Activated CD4-positive, alpha-beta T cell treated with anti-CD3 and anti-CD28 coated beads, Interleukin-2, amount 10 ng/mL, durations not matched to agents 7 days and 5 days (primary cell): ENCODE measurements at places on chromosomes 12 and 14. TPM values are rescaled to one million over a fixed set of nuclear protein-coding genes. Genes with fewer than 3 reads are reported as not detected.

The CFAP251 gene
- 0.52 TPM for total RNA-seq

The LRRC74A gene
- total RNA-seq = not detected

The IRAK3 gene
- total RNA-seq = 0.89 TPM

The ZFHX2 gene
- 1.1 TPM for total RNA-seq

The EFS gene
- not detected for total RNA-seq

The TMPRSS12 gene
- total RNA-seq = not detected

The MYF6 gene
- total RNA-seq = not detected

DNA sequence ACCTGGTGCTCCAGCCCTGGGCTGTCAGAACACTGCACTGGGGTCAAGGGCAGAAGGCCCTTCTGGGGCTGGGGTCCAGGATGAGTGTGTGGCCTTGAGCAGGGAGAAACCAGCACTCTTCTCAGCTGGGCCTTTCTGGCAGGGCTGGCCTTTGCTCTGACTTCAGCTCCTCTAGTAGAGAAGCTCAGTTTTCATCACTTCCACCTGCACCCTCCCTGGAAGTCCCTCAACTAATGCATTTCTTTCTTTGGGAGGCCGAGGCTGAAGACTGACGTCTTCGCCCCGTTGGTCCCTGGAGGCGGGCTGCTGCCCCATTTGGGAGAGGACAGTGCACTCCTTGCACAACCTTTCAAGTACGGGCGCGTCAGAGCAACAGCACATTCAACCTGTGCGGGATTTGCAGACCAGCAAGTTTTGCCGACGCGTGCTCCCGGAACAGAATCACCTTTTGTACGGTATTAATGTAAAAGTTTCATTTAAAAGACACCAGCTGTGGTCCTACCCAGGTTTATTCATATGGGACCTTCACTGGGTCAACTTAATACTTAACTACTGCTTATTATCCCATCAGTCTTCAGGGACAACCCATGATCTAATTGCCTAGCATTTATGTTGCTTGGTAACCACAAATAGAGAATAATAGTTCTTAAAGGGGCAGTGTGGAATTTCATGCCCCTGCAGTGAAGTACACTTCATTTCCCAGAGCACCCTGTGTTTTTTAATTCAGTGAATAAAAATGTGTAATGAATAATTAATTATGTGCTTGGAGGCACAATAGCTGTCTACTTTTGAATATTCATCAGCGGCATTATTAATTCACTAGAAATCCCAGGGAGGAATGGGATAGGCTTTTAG lies 134.8 kb upstream of the VRK1 start:
- DNase-seq = no peak

GRCh38 chr12:44839785-44840184 lies 36.3 kb downstream of the NELL2 start:
- DNase-seq = no peak

GRCh38 chr12:102756530-102756929 lies 160.5 kb downstream of the PAH start:
- no peak for DNase-seq

DNA sequence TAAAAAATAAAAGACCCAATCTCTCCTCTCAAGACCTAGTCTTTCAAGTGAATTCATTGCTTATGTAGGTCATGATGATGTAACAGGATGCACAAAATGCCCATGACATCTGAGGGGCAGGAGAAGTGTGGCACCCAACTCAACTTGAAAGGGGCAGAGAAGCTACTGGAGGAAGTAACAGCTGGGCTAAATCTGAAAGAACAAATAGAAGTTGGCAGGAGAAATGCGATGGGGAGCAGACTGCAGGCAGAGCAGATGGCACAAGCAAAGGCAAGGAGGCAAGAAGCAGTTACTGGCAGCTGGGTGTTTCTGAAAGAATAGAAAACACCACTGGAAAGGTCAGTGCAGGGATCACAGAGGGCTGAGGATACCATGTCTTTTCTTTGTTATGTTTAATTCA lies 14.6 kb downstream of the SLC38A4 start:
- no peak for DNase-seq

DNA sequence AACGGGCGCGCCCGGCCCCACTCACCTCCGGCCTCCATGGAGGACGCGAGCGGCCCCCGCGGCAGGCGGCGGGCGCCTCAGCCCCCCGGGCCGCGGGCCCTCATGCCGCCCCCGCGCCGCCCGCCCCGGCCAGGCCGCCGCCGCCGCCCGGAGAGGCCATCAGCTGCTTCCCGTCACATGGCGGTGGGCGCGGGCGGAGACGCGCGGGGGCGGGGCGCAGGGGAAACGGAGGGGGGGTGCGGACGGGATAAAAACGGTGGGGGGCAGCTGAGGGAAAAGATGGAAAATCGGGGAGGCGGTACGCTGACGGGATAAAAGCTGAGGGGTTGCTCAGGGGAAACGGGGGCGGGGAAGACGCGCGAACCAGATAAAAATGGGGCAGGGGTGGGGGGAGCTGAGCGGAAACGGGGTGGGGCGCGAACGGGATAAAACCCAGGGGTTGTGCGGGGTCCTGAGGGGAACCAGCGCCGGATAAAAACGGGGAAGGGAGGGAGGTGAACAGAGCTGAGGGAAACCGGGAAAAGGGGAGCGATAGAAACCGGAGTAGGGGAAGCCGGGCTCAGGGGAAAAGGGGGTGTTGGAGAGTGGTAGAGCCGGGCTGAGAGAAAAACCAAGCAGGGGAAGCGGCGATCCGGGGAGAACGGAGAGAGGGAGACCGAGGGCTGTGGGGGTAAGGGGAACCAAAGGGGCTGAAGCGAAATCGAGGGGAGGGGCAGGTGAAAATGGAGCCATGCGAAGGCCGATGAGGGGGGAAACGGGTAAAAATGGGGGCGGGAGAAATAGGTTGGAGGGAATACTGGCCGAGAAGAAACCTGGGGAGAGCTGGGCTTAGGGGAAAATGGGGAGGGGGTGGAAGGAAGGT lies at the start of gene WSB2:
Gene WSB2, minus strand, starts transcription at position 169 of the 862 bp plus-strand sequence. Its CDS starts 131 bp downstream, at position 38.
- peak; percentile 61 for DNase-seq

- DNase-seq = no peak
These were observed 469.8 kb downstream of the BCAT1 start for GRCh38 chr12:24479131-24479530.

GRCh38 chr12:51866324-51866723 lies 17.8 kb upstream of the FIGNL2 start:
- no peak for DNase-seq

DNA sequence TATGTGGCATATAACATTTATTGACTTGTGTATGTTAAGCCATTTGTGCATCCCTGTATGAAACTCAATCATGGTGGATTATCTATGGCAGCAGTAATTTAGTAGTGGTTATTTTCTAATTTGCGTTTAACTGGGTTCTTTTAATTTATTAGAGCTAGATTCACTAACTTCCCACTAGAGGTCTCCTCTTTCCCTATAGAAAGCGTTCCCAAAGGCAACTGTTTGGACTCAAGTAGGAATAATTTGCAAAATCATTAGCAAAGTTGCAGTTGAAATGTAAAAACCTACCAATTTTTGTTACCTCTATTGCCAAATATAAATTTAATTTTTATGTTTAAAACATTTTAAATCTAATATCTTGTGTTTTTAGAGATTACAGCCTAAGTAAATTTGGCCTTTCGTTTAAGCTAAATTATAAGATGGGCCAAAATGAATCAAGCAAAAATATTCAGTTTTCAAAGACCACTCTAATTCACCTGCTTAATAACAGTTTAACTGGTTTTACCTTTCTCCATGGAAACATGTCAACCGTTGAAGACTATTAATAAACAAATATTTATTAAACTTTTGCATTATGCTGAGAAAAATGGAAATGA lies 6.0 kb downstream of the DMAC2L start:
- no peak for DNase-seq

DNA sequence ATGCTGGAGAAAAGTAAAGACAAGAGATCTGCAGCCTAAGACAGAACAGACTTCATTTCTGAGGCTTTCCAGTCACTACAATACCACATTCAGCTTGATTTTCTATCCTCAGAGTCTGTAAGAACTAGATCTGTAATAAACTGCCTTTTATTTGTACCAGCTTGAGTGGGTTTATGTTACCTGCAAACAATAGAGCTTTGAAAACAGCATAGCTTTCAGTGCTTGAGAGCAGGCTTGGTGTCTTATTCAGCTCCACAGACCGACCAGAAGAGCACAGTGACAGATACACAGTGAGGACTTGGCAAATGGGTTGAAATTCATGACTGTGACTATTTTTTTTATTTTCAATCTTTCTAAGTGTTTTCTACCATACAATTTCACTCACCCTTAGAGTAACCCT lies 207.8 kb upstream of the OTX2 start:
- no peak for DNase-seq

DNA sequence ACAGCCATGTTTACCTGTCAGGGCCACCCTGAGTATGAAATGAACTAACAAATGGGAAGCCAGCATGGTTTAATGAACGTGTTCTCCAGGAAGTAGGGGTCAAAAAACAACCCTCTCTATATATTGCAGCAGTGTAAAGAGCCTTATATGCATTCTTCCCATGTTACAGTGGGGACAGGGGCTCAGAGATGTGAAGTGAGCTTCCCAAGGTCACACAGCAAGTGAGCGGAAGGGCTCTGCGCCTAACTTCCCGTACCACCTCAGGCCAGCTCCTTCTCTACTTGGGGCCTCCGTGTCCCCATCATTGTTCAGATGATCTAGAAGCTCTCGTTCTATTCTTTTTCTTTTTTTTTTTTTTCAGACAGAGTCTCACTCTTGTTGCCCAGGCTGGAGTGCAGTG lies 105.1 kb upstream of the MAP1LC3B2 start:
- DNase-seq = no peak

DNA sequence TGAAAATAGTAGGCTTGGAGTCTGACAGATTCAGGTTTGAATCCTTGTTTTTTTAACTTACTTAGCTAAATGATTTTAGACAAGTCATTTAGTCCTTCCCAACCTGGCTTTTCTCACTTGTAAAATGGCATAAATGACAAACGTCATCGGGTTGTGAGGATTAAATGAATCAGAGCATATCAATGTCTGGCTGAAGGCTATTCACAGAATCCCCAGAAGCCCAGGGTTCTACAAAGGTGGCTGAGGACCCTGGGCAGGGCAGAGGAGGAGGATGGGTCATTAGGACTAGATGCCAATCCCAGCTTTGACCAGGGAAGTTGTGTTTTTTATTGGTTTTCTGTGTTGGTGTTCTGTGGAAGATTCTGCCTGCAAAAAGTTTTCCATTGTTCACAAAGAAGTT lies 7.6 kb upstream of the PTPRB start:
- no peak for DNase-seq

GRCh38 chr14:93959239-93960107 lies 16.9 kb downstream of the ASB2 start:
- DNase-seq = peak; percentile 93

DNA sequence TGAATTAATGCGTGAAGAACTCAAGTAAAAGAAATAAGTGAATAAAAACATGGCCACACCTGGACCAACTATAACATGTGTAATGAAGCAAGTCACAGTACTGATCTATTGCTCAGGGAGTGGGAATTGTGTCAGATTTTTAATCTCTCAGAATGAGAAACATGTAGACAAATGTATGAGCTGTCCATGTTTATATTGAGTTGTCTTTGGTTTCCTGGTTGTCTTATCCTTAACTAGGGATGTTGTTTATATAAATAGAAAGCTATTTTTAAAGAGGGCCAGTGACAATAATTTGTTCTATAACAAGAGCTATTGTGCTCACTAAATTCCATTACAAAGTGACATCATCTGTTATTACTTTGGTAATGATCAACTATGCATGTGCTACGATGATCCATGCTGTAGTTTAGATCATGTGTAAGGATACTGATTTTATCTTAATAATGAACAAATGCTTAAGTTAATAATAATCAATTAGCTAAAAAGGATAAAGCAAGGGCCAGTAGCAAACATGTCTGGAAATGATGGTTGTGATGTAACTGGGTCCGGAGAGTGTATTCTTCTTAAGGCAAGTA lies 91.3 kb upstream of the RTL1 start:
- DNase-seq = no peak

- no peak for DNase-seq
These were observed 124.5 kb downstream of the NCOR2 start for GRCh38 chr12:124442772-124443445.

DNA sequence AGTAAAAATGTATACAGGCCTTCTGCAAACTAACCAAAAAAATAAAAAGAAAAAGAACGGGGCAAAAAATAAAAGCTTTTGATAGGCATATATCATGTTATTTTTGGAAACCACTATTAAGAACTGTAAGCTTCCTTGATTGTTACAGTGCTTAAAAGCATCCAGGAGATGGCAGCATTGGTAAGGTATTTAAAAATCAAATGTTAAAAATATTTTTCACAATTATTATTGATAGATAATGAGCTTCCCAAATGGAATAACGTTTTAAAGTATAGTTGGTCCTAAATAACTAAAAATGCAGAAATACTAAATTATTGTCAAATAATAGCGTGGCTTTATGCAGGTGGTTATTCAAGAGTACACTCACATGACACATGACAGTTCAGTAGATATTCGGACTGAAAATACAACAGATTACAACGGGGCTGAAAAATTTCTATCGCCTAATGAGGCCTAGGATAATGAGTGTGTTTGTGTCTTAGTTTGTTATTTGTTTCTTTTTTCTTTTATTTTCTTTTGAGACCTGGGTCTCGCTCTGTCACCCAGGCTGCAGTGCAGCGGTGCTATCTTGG lies 127.2 kb upstream of the ATF7IP start:
- peak; percentile 17 for DNase-seq

- DNase-seq = no peak
These were observed 381.7 kb upstream of the CCDC196 start for GRCh38 chr14:66104486-66104885.

DNA sequence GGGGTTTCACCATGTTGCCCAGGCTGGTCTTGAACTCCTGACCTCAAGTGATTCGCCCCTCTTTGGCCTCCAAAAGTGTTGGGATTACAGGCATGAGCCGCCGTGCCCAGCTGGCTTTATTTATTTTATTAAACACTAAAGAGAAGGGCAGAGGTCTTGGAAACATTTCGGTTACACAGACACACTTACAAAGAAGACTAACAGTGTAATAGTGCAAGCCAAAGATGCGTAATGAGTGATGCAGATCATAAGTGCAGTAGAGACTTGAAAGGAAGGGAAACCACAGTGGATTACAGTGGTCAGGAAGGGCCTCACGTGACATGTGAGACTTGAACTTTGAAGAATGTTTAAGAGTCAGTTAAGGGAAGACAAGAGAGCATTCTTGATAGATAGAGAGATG lies 33.9 kb upstream of the CDK17 start:
- peak; percentile 87 for DNase-seq

DNA sequence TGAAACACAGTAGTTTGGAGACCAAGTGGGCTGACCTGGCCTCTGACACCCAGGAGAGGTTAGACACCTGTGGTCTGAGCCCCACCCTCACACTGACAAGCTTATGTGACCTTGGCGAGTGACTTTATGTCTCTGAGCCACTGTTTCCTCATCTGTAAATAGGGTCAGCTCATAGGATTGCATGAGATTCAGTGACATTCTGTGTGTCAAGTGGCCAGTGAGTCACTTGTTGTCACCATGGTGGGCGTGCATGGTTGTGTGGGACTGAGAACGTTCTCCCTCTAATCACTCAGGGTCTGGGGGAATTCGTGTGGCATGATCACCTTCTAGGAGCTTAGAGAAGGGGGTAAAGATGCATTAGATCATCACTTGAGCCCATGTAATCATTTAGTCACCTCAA lies 146.4 kb downstream of the PHETA1 start:
- no peak for DNase-seq

DNA sequence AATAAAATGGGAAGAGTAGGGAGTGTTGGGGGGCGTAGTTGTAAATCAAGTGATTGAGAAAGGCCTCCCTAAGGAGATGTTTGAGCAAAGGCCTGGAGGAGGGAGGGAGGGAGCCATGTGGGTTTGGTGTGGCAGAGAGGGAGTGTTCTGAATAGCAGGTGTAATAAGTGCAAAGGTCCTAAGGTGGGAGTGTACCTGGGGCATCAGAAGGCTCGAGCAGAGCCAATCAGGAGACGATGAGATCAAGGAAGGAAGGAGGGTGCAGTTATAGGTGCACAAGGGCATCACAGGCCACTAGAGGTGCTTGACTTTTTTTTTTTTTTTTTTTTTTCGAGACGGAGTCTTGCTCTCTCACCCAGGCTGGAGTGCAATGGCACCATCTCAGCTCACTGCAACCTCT lies 77.9 kb upstream of the PLXNC1 start:
- no peak for DNase-seq
